Activated CD8-positive, alpha-beta memory T cell treated with anti-CD3 and anti-CD28 coated beads for 4 hours (primary cell): ENCODE measurements at places on chromosomes 6 and 20.

DNA sequence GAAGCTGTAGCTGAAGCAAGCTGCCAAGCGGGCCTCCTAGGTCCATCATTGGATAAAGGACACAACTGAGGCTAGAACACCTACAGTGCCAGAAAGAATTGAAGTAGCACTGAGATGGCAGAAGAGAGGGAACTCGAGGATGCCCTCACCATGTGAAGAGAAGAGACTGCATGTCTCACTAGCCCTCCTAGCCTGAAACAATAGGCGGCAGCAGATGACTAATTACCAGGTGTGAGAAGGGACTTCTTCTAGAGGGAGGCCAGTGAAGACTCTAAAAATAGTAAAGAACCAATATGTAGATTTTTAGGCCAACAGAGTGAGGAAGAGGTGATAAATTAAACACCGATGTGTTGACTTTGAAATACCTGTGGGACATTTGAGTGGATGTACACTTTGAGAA, 50.3 kb downstream of the LGSN start:
- no peak for DNase-seq

GRCh38 chr6:118844915-118845314, 49.0 kb upstream of the ASF1A start:
- DNase-seq: no peak

DNA sequence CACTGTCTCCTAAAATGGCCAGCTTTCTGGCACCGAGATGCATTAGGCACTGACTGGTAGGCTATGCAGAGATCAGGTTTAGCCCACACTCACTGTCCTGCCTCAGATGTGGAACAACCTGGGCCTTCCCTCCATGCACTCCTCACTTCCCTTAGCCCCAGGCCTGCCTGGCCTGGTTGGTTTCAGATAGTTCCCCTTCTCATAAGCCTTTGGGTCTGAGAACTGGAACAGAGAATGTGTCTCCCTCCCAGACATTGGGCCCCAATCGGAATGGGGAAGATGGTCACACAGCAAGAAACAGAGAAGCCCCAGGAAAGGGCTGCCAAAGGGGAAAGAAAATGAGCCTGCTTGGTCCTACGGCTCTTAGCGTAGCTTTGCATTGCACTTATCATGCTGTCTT, 762.1 kb upstream of the CHD6 start:
- no peak for DNase-seq

DNA sequence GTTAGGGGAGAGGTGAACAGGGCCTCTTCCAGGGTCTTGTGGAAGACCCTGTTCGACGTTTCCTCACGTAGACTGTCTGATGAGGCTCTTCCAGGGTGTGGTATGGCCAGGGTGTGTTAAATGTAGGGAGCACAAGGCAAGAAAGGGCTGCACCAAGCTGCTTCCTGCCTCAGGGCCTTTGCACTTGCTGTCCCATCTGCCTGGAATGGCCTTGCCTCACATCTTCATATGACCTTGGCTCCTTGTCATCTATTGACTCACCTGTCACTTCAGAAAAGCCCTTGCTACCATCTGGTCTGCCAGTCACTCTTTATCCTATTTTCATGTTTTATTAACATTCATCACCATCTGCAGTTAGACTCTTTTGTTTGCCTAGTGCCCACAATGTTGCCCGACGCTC, 31.0 kb downstream of the E2F3 start:
- DNase-seq: no peak

GRCh38 chr6:7311176-7311575, 1.8 kb downstream of the SSR1 start:
- DNase-seq: no peak

- DNase-seq: no peak
These were observed 313.1 kb downstream of the GRIK2 start for GRCh38 chr6:101706576-101706975.

DNA sequence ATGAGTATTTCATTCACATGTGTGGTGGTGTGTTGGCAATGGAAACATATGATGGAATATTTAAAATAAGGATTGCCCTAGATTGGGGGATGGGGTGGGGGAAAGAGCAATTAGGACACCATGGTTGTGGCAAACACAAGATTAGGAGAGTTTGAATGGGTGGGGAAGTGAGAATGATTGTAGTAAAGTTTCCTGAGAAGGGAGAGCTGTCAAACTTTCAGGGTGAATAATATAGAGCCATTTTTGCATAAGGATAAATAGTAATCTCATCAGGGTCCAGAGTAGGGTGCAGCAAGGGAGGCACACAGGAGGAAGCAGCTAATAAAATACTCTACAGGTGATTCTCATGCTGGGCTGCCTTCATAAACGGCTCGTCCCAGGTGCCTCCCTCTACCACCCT, 294.9 kb upstream of the MARCKS start:
- DNase-seq: no peak

- DNase-seq: no peak
These were observed 157.8 kb downstream of the TPBG start for GRCh38 chr6:82521369-82521768.

GRCh38 chr20:46990017-46990595, 95.5 kb downstream of the EYA2 start:
- DNase-seq: no peak

DNA sequence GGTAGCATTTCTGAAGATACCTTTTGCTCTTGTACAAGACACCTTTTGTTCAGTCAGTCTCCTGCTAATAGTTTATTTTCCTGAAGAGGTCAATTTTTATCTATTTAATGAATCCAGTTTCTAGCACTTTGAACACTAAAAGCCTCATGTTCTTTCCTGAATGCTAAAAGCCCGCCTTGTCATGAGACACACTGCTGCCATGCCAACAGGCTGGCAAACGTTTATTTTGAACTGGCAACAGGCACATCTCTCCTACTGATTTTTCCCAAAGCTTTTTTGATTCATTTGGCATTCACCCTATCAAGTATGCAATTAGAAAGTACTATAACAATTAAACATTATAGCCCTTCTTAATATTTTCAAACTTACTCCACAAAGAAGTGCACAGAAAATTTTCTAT, 421.2 kb upstream of the EYS start:
- no peak for DNase-seq

DNA sequence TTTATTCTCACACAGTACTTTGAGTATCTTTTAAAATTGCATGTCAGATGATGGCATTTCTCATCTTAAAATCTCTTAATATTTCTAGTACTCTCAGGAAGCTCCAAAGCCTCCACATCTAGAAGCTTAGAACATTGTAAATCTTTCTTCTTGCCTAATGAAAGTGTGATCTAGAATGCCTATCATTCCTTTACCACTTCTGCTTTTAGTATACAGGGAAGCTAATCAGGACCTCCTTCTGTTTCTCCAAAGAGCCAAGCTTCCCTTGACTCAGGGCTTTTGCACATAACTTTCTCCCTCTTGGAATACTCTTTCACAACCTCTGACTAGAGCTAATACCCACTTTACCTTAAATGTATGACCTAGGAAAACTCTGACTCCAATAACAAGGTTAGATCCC, 7.5 kb upstream of the ELOVL4 start:
- DNase-seq: no peak

GRCh38 chr6:74645108-74645849, 560.6 kb downstream of the COL12A1 start:
- DNase-seq: no peak

- no peak for DNase-seq
These were observed 188.1 kb upstream of the BMP2 start for GRCh38 chr20:6579417-6579816.

DNA sequence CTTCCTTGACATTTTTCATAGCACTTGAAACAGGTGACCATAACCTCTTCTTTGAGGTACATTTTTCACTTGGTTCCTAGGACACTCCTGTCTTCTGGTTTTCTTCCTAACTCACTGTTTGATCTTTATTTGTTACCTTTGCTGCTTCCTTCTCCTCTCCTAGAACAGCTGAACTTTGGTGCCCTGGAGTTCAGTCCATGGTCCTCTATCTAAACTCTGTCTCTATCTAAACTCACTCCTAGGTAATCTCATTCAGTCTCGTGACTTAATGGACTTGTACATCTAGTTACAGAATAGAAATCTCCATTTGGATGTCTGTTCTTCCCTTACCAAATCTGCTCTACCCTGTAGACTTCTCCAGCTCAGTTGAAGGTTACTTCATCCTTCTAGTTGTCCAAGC, 73.7 kb downstream of the SHPRH start:
- DNase-seq: no peak

GRCh38 chr6:85923013-85923430, 280.3 kb upstream of the SYNCRIP start:
- DNase-seq: no peak

DNA sequence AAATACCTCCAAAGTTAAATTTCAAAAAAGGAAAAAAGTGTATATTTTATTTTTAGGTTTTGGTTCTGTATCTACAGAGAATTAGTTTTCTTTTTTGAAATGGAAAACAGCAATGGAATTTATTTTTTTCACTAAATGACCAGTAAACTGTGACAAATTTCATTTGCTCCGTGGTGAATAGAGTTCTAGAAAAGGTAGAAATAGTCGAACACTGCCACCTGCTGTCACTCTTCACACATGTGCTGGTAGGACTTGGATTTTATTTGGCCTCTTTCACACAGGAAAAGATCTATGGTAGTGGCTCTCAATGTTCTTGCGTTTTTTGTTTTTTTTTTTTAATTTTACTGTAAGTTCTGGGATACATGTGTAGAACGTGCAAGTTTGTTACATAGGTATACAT, 312.5 kb downstream of the EYA4 start:
- no peak for DNase-seq

GRCh38 chr6:33093855-33094254, 18.1 kb downstream of the HLA-DPB1 start:
- DNase-seq: no peak

DNA sequence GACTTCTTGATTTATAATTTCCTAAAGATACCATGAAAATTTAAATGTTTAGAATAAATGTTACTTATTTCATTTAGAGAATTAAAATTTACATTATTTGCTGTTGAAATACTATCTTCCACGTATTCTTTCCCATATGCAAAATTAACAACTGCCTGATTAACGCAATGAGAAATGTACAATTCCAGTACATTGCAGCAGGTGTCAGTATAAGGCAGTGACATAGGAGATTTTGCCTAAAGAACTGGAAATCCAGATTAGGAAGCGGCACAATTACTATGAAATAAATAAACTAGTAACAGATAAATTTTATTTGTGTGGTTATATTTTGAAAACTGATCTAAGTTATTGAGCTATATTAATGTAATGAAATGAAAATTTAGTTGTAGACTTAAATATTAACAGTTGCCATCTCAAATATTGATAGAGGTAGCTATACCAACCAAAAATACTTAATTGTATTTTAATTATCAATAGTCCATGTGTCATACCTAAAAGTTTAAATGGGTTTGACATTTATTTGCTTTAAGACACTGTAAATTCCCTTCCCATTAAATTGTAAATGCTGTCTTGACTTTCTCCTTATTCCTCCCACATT, 300.2 kb downstream of the UTRN start:
- no peak for DNase-seq

- DNase-seq: no peak
These were observed 11.3 kb downstream of the SLC17A5 start for GRCh38 chr6:73642530-73642929.

- DNase-seq: no peak
These were observed 739 bp downstream of the CTSZ start for GRCh38 chr20:59006167-59006863.

- no peak for DNase-seq
These were observed 118.9 kb upstream of the SLC22A23 start for GRCh38 chr6:3575701-3576100.

DNA sequence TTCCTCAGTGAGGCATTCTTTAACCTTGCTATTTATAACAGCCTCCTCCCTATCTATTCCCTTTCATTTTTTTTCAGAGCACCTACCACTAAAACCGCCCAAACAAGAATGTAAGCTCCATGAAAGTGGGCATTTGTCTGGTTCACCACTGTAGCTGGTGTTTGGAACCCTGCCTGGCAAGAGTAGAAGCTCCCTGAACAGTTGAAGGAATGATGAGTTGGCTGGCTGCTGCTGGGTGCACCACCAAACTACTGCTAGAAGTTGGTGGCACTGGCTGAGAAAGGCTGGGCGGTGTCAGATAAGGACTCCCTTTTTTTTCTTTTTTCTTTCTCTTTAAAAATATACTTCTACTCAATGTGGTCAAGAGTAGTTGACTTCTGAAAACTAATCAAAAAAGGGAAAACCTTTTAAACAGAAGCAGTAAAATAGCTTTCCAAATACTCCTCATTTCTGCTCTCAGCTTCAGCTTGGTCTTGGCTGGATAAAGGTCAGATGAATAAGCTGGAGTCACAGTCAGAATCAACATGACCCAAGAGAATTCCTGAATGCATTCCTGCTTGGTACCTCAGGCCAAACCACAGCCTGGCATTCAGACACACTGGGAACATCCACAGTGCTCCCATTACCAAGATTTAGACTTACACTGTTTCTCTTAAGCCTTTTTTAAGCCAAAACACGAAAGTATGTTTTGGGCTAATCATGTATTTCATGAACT, 38.0 kb downstream of the RTN4IP1 start:
- DNase-seq: no peak
